ENCODE measurements at places on chromosomes 2 and 18.

DNA sequence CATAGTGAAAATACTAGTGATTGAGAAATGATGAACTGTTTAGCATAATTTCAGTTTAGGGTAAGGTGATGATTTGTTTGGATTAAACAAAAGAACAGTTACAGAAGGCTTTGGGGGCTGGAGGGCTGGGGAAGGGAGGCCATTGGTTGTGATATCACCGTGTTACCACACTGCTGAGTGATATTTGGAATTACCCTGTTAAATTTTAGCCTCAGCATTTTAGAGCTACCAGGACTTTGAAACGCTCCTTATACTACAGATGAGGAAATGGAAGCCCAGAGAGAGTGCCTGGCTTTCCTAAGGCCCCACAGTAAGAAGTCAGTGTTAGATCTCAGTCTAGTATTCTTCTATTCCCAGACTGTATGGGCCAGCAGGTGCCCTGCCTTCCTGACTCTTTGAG is 15.6 kb downstream of the ARHGEF33 start:
- no peaks in the 10 kb centered on the region for H3K27me3 ChIP-seq
- DNase-seq = no peak
- H3K27ac ChIP-seq = no peak overlapping the region
- H3K36me3 ChIP-seq = no peaks in the 10 kb centered on the region
- H3K4me1 ChIP-seq = no peaks in the 10 kb centered on the region

- no peaks in the 10 kb centered on the region for H3K4me1 ChIP-seq
- no peaks in the 10 kb centered on the region for H3K27me3 ChIP-seq
- DNase-seq = no peak
- H3K27ac ChIP-seq = no peak overlapping the region
Measured at GRCh38 chr2:65529419-65529818, 97.0 kb upstream of the SPRED2 start.

DNA sequence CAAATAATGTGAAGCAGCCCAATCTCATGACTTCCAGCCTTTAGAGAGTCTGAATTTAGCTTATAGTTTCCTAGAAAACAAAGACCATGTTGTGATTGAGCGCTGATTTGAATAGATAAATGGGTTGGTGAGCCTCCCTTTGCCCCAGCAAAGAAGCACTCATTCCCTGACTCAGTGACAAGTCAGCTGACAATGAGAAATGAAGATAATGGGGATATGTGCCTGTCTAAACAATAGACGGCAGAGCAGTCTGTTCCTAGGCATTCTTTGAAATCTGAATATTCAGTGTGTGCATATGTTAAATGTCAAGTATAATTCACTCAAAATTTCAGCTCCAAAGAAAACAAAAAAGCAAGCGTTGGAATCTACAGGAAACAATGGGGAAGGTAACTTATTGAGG is 34.8 kb upstream of the LINC00305 start:
- no peaks in the 10 kb centered on the region for H3K4me1 ChIP-seq
- no peak for DNase-seq
- H3K36me3 ChIP-seq = no peaks in the 10 kb centered on the region
- no peak overlapping the region for H3K4me3 ChIP-seq
- H3K27ac ChIP-seq = no peak overlapping the region

DNA sequence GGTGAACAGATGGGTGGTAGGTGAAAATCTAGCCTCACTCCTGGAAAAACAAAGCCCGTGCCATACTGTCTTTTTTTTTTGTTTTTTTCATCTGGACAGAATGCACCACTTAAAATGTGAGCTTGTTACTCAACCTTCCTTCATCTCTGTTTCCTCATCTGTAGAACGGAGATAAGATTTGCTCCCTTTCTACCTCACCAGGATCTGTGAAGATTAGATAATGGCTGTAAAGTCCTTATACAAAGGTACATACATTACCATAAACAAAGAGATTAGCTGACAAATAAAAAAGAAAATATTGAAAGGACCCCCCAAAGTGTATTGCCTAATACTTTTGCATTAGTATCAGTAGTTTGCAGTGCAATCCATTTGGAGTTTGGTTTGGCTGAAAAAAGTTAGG is 75.4 kb upstream of the ZEB2 start:
- no peak overlapping the region for H3K4me3 ChIP-seq
- no peaks in the 10 kb centered on the region for H3K4me1 ChIP-seq
- H3K27ac ChIP-seq = no peak overlapping the region

DNA sequence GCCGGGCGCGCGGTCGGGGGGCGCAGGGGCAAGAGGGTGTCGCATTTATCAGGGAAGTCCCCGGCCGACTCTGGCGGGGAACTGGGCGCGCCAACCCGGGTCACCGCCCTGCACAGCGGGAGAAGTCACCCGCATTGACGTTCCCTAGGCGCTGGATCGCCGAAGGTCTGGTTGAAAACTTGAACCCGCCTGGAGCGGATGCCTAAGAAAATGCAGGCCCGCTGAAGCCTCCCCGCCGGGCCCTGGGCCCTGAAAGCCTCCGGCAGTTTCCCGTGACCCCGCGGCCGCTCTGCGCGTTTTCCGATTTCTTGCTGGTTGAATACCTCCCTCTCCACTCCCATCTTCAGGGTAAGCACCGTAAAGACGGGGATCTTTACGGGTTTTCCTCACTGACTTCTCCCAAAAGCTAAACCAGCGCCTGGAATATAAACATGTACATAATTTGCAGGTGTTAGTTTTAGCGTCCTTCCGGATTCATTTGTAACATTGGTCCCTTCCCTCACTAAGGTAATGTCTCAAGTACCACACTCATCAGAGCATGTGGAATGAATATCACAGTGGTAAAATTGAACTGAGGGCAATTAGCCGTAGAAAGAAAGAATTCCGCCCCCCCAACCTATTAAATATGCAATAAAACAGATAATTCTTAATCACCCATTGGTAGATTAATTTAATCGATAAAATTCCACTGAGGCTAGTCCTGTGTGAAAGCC is 675 bp upstream of the SPIRE1 start:
- H3K27me3 ChIP-seq = no peaks in the 10 kb centered on the region
- H3K27ac ChIP-seq = peak overlapping the region; percentile 98
- DNase-seq = peak; percentile 77
- H3K36me3 ChIP-seq = no peaks in the 10 kb centered on the region
- H3K4me3 ChIP-seq = peak overlapping the region; percentile 77
- no peaks in the 10 kb centered on the region for H3K4me1 ChIP-seq

GRCh38 chr18:68840554-68841263 is 42.8 kb downstream of the CCDC102B start:
- H3K27ac ChIP-seq = no peak overlapping the region
- no peaks in the 10 kb centered on the region for H3K4me1 ChIP-seq
- peak; percentile 60 for DNase-seq
- H3K4me3 ChIP-seq = no peak overlapping the region
- no peaks in the 10 kb centered on the region for H3K36me3 ChIP-seq
